ENCODE measurements at places on chromosomes 4 and X.

DNA sequence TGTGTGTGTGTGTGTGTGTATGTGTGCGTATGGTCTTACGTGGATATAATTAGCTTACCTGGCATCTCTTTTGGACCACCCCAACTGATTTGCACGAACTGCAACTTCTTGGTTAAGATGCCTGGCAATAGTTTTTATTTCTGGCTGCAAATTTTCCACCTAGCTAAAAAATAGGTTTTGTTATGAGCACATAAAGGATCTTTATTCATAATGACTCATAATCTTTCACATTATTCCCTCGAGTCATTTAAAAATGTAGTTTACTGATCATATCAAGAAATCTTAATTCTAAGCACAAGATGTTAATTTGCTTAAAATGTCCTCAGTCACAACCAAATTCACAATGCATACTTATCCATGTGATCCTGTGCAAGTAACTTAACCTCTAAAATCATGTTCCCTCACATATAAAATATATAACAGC is 1.5 kb downstream of the COX18 start:
- no peak for DNase-seq

DNA sequence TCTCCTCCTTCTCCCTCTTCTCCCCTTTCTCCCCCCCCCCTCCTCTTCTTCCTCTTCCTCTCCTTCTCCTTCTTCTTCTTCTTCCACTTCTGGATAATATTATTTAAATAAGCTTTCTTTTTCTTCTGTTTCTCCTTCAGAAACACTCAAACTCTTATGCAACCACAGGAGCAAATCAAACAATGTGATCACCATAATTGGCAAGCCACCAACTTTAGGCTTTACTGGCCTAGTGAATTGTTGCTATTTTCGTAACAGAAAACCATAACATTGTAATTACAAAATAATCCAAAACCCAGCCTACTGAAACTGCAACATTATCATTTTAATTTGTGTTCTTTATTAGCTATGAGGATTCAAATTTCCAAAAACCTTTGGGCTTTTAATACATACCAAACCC is 14.3 kb downstream of the DCAF8L1 start:
- DNase-seq = no peak

DNA sequence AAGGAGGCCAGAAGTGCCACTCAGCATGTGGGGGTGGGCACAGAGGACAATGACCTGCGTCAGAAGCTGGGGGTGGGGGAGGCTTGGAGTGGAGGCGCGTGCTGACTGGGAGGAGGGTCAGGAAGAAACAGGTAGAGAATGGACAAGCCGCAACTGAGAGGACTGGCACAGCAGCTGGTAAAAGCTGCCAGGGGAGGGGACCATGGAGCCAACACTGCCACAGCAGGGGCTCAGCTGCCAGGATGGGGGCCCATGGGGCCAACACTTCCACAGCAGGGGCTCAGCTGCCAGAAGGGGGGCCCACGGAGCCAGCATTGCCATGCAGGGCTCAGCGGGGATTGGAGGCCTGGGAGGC is 19.1 kb downstream of the RNF212 start:
- DNase-seq = no peak

GRCh38 chrX:72466493-72466892 is 106.2 kb downstream of the HDAC8 start:
- DNase-seq = no peak

- no peak for DNase-seq
These were observed 146.6 kb downstream of the PPA2 start for GRCh38 chr4:105327222-105327621.

DNA sequence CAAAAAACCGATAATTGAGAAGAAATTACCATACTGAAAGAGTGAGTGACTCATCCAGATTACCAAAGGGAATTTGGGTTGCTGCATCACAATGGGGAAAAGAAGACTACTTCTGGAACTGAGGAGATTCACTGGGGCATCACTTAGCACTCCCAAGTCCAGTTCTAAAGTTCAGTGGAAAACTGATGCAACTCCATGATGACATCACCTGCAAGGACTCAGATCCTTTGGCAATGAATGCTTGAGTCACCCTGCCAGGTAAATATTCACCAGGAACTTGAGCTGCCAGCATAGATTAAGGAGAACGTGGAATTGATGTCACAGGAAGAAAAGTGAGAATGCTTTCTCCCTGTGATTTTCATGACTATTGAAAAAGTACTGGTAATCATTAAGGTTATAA is 32.0 kb upstream of the SMIM10L2A start:
- no peak for DNase-seq

DNA sequence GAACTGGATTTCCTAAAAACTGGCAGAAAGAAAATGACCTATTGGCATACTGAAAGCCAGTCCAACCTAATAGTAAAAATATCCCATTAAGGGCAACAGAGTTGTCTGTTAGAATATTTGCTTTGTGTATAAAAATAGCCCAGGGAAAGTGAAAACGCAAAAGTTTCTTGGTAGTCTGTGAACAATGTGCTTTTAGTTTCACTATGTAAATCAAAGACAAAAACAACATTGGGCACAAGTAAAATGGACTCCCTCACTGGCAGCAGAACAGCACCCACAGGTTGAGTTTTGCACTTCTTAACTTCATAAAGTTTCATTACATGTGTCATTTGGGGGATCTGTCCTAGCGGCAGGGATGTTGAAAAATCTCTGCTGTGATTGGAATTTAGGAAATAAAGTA is 4.3 kb upstream of the FGG start:
- DNase-seq = peak; percentile 60

DNA sequence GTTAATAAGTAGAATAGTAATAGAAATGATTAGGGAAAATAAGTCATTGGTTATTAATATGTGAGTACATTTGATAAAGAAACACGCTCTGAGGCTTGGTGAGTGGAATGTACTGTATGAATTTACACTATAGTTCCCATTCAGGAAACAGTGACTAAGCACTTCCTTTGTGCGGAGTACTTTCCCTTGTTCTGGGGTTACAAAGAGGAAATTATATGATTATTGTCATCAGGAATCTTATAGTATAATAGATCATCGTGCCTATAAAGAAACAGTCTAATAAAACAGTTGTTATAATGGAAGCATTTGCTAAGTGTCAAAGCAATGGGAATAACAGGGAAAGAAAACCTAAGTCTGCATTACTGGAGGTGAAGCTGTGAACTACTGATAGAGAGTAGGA is 138.0 kb downstream of the RPA4 start:
- no peak for DNase-seq

GRCh38 chrX:31483336-31483735 is 411.5 kb upstream of the FTHL17 start:
- no peak for DNase-seq

GRCh38 chrX:41538707-41539106 is 91.6 kb downstream of the NYX start:
- no peak for DNase-seq

DNA sequence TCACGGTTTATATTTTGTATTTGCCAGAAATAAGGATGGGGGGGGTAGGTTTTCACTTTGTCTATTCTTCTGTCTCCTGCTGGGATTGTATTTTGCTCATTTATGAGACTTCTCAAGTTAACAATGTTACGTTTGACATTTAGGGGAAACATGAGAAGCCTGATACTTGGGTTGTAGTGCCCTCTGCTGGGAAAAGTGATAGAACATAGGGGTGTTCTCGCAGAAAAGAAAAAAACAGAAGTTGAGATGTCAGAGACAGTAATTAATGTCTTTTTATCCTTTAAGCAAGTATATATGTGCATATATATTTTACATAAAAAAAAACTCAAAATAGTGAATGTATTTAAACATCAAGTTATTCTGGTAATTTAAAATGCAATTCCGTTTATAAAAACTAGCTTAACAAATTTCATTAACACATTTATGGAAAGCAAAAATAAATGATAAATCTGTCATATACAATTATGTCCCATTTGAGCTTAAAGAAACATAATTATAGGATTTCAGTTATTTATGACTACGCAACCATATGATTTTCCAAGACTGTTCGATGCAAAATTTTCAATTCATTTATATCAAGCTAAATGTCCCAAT is 46.0 kb upstream of the TMPRSS11F start:
- DNase-seq = no peak

DNA sequence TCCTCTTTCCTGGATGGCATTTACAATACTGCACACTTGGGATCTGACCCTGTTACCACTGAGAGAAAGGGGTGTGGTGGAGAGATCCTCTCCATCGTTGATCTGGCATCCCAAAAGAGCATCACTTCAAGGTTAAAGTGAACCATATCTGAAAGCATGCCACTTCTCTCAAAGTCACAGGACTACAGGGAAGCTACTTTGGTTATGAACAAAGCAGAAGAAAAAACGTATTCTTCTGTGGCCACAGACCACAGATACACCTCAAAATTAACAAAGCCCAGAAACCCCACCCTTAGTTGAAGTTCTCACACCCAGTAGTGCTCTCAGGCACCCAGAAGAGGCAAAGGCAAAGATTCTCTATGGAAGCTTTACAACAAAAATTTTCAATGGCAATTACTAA is 108.3 kb downstream of the JADE1 start:
- DNase-seq = no peak

DNA sequence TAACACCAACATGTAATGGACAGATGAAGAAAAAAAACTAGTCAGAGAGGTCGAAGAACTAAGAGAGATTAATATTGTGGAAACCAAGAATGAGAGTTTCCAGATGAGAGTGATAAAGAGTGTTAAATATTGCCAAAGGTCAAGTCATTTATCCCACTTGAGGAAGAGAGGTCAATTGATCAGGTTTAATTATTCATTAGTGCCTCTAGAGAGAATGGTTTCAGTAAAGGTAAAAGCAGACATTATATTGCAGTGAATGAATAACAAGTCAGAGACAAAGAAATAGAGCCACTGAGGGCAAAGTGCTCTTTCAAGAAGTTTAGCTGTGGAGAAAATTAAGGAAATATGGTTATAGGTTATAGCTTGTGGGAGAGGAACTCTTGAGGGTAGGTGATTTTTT is 263.1 kb downstream of the GUCY2F start:
- DNase-seq = no peak

DNA sequence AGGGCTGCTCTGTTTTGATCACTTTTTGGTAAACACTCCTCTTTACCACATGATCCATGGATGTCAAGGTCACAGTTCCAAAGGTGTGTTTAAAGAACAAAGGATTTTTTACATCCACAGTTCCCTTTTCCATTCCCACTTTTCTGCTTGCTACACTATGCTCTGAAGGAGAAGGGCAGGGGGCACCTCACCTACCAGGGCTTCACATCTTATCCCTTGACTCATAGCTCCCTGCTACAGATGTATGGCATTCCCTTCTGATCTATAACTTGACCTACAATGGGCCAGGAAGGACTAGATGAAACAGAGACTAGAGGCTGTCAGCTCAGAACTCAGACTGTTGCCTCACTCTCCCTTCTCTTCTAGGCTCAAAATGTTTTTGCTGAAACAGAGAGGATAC is 233.1 kb upstream of the RPS6KA3 start:
- DNase-seq = no peak

GRCh38 chrX:12245650-12246645 is 107.7 kb downstream of the FRMPD4 start:
- no peak for DNase-seq

GRCh38 chr4:178165951-178166308 is 723.7 kb upstream of the AGA start:
- DNase-seq = no peak

- peak; percentile 54 for DNase-seq
These were observed 336.4 kb upstream of the RASGEF1B start for GRCh38 chr4:81808011-81808672.

DNA sequence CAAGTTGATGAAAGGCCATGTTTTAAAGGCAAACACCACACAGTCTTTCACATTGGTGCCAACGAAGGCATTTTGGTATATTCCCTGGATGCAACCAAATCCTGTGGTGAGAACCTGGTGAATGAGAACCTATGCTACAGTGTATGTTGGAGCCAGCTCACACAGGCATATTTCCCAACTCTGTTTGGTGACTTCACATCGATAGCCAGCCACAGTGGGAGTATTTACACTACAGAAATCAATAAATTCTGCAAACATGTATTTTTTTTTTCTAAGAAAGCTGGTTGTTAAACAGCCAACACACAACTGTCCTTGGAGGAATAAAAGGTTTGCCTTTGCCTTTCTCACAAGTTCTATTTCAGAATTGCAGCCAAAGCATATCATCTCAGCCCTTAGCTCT is 691.0 kb downstream of the GRID2 start:
- DNase-seq = no peak

DNA sequence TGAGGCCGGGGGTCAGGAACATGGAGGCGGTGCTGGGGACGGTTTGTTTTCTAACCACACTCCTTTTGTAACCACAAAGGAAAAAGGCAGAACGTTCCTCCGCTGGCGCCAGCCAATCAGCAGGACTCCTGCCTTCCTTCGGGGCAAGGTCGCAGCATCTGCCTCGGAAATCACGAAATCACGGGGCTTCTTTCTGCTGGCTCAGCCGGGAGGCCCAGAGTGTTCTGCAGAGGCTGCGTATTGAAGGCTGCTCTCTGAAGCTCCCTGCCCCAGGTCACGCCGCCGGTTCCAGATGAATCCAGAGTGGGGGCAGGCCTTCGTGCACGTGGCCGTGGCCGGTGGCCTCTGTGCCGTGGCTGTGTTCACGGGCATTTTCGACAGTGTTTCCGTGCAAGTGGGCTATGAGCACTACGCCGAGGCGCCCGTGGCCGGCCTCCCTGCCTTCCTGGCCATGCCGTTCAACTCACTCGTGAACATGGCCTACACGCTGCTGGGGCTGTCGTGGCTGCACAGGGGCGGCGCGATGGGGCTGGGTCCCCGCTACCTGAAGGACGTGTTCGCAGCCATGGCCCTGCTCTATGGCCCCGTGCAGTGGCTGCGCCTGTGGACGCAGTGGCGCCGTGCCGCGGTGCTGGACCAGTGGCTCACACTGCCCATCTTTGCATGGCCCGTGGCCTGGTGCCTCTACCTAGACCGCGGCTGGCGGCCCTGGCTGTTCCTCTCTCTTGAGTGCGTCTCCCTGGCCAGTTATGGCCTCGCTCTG is 9.4 kb downstream of the TMEM187 start:
- DNase-seq = no peak

DNA sequence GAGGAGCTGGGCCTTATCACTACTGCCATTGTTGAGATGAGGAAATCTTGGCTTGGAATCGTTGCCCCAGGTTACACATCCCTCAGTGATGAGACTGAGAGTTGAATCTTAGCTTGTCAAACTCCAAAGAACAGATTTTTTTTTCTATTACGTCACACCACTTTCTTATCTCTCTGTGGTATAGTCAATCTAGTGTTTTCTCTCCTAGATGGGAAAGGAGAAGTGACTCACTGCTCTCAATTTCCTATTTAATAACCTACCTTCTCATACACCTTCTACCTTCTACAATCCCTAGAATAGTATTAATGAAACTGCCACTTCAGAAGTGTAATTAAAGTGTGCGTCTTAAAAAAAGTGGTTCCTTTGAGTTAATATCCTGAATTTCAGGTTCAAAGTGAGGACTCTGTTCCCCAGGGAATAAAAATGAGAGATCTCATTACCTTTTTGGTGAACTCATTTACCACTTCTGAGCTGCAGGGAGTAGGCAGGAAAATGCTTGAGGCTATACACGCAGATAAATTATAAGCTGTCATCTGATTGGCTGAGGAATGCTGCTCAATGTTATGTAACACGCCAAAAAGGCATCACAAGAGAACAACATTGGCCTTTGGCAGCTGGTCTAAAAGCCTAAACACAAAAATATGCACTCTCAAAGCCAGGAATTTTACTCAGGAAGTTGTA is 59.3 kb downstream of the MAD2L1 start:
- no peak for DNase-seq

- no peak for DNase-seq
These were observed 221.3 kb downstream of the GPAT3 start for GRCh38 chr4:83757121-83757621.

Measured in bone marrow (tissue), 2 donors.